ENCODE measurements at places on chromosomes 7 and 10. TPM values are rescaled to one million over a fixed set of nuclear protein-coding genes. Genes with fewer than 3 reads are reported as not detected.

The ERCC6 gene
- total RNA-seq = 9.1 TPM

The LRRC61 gene
- total RNA-seq = 41.2 TPM

DNA sequence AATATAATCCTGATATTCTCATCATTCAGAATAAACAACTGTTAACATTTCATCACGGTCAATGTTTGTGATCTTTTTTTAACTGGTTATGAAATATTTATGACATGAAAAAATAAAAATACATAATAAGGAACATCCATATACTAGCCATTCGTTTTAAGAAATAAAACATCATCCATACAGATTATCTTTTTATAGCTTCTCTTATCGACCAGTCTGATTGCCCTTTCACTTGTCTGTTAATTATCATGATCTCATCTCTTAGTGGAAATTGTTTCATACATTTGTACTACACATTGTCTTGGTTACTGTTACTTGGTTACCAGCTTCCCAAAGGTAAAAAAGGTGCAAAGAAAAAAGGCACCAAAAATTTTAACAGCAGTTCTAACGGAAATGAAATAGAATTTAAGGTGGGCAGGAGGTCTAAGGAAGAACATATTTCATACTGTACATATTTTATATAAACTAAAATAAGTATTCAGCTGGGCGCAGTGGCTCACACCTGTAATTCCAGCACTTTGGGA, 8.4 kb downstream of the ARHGAP21 start:
- H3K36me3 ChIP-seq = no peaks in the 10 kb centered on the region
- H3K27me3 ChIP-seq = no peaks in the 10 kb centered on the region
- no peak for DNase-seq
- no peak overlapping the region for H3K27ac ChIP-seq

- no peak overlapping the region for H3K27ac ChIP-seq
- H3K36me3 ChIP-seq = no peaks in the 10 kb centered on the region
- no peak for DNase-seq
- no peaks in the 10 kb centered on the region for H3K27me3 ChIP-seq
- no peak overlapping the region for H3K4me3 ChIP-seq
Observed at GRCh38 chr7:166338-167060, 25.9 kb upstream of the FAM20C start.

DNA sequence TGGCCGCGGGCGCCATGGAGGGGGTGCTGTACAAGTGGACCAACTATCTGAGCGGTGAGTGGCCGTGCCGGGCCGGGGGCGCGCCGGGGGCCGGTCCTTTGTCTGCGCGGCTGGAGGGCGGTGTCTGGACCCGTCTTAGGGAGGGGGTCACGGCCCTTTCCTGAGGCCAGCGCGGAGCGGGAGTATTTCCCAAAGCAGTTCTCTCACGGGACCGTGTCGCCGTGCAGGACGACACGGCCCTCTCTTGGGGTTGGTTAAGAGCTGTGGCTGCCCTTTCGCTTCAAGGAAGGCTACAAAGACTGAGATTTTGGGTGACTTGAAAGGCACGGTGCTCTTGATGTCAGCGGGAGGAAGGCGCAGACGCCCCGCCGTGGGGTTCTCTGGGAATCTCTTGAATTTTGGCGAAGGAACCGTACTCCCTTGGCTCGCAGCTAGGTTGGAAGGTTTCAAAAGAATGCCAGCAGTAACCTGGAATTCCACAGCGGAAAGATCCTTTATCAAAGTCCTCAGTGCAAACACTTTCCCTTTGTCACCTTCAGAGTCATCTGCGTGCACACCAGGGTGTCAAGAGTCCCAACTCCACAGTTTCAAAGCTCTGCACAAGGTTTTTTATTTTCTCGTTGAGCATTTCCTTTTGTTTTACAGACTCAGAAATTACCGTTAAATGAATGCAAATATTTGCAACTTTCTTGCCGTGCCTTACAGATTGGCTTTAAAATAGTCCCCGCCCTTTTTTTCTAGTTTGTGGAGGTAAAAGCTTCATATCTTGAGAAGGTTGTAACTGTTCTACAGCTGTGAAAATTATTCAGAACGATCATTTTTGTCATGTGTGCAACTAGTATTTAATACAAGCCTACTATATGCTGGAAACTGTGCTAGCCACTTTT, 780 bp downstream of the PLEKHA8 start:
- H3K36me3 ChIP-seq = no peaks in the 10 kb centered on the region
- peak overlapping the region; percentile 75 for H3K4me3 ChIP-seq
- H3K27ac ChIP-seq = peak overlapping the region; percentile 89

DNA sequence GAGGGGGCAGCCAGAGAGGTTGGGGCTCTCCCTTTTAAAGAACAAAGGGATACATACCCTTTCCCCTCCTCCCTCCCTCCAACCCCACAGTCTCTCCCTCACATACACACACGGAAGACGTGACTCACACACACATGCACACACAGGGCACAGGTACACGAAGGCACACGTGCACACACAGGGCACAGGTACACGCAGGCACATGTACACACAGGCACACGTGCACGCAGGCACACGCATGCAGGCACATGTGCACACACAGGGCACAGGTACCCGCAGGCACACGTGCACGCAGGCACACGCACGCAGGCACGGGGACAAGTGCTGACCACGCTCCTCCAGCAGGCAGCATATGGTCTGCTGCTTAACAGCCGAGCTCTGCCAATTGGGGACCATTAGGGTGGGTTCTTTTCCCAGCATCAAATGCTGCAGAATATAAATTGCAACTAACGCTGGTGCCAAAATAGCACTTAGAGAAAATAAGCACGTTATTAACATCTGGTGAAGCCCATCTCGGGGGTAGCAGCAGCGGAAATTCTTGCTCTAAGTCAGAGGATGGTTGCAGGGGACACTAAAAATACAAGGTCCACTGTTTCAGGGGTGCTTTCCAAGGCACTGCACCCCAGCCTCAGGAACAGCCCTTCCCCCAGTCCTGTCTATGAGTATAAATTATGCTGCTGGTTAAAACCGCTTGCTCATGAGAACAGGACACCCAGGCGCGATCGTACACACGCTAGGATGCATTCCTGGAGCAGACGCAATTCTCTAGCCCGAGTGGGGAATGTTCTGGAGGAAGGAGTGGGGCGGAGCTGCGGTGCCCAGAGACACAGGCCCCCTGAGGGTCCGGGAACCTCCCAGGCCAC, 55.2 kb upstream of the TNRC18 start:
- no peak for DNase-seq
- H3K4me3 ChIP-seq = peak overlapping the region; percentile 19
- no peaks in the 10 kb centered on the region for H3K4me1 ChIP-seq
- no peaks in the 10 kb centered on the region for H3K27me3 ChIP-seq
- H3K27ac ChIP-seq = no peak overlapping the region
- no peaks in the 10 kb centered on the region for H3K36me3 ChIP-seq

DNA sequence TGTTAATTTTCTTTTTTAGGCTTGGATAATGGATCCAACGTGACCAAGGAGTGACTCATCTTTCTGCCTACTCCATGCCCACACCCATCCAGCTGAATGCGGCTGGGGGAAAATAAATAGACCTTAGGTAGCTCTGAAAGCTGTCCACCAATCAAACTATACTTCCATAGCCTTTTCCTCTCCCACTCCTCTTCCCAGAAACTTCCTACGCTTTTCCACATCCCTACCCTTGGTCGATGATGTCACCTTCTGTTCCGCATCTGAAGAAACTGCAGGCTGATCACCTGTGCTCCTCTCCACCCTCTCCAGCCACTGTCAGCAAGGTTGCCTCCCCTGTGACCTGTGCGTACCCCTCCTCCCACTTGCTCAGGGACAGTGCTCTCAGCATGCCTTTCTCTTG, 359.8 kb upstream of the KLF6 start:
- no peaks in the 10 kb centered on the region for H3K4me1 ChIP-seq
- H3K27me3 ChIP-seq = no peaks in the 10 kb centered on the region
- no peaks in the 10 kb centered on the region for H3K36me3 ChIP-seq
- H3K27ac ChIP-seq = no peak overlapping the region
- no peak overlapping the region for H3K4me3 ChIP-seq

- no peaks in the 10 kb centered on the region for H3K36me3 ChIP-seq
- DNase-seq = no peak
- no peaks in the 10 kb centered on the region for H3K27me3 ChIP-seq
Observed at GRCh38 chr10:7487528-7487927, 76.7 kb upstream of the SFMBT2 start.

GRCh38 chr7:111650456-111650999, 88.2 kb upstream of the IMMP2L start:
- no peaks in the 10 kb centered on the region for H3K36me3 ChIP-seq
- no peak for DNase-seq
- H3K4me3 ChIP-seq = no peak overlapping the region
- H3K4me1 ChIP-seq = no peaks in the 10 kb centered on the region
- no peaks in the 10 kb centered on the region for H3K27me3 ChIP-seq

DNA sequence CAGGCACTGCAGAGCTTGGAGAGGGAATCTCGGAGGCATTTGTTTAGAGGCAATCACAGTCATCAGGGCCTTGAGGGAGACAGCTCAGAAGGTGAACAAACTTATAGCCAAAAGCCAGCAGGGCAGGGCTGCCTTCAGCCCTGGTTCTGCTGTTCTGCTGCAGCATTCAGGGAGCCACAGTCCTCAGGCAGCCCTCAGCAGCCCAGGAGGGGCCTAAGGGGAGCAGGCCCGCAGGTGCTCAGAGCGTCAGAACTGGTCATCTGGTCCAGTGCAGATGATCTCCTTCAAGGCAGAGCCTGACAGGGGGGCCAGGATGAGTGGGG, 84.7 kb downstream of the ARHGAP22 start:
- H3K36me3 ChIP-seq = no peaks in the 10 kb centered on the region
- DNase-seq = no peak
- H3K4me3 ChIP-seq = no peak overlapping the region
- H3K4me1 ChIP-seq = no peaks in the 10 kb centered on the region

- no peaks in the 10 kb centered on the region for H3K4me1 ChIP-seq
- no peak for DNase-seq
- H3K36me3 ChIP-seq = no peaks in the 10 kb centered on the region
- no peak overlapping the region for H3K27ac ChIP-seq
- no peak overlapping the region for H3K4me3 ChIP-seq
Observed at GRCh38 chr7:132492823-132493445, 83.3 kb downstream of the PLXNA4 start.

DNA sequence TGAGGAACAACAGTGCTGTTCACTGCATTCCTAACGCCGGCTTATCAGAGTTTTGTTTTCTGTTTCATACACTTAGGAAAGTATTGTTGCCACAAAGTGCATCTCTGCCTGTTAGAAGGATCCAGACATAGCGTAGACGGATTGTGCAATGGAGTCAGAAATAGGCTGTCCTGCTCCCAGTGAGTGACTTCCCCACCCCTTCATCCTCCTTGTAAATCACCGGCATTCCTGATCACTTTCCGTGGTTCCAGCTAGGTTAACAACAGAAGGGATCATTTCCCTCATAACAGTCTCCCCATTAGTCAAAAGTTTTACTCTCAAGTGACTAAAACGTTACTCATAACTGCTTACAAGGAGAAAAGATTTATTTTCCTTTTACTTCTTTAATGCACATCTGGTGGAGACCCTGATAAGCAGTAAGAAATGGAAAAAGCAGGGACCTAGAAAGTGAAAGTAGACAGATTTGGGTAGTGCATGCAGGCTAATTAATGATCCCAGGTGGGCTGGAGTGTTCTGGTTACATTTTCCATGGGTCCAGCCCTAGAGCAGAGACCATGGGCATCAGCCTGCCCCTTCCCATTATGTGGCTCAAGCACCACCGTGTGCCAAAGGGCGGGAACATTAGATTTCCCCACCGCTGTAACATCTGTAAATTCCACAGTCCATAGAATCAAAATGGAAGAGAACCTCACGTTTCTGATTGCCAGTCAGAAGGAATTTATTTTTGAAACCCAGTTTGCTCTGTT, 395.1 kb upstream of the GALNT17 start:
- H3K27me3 ChIP-seq = no peaks in the 10 kb centered on the region
- no peaks in the 10 kb centered on the region for H3K4me1 ChIP-seq
- H3K27ac ChIP-seq = peak overlapping the region; percentile 34
- no peaks in the 10 kb centered on the region for H3K36me3 ChIP-seq
- peak overlapping the region; percentile 28 for H3K4me3 ChIP-seq
- peak; percentile 40 for DNase-seq

DNA sequence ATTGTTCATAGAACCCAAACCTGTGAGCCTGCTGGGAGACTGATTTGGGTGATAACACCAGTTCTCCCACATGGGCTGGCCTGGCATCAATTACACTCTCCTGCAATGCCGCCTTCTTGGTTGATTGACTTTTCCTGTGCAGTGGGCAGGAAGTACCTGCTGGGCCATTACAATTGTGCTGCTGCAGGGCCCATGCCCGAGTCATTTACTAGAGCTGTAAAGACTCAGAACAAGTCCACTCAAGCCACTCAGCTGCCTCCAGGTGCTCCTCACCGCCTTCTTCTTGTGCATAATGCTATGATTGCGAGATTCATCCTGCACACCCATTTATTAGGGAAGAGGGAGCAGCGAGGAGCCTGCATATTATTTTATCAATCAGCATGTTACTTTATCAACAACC, 264.0 kb downstream of the TCERG1L start:
- no peak overlapping the region for H3K4me3 ChIP-seq
- no peak overlapping the region for H3K27ac ChIP-seq
- no peak for DNase-seq
- no peaks in the 10 kb centered on the region for H3K36me3 ChIP-seq
- no peaks in the 10 kb centered on the region for H3K27me3 ChIP-seq
- H3K4me1 ChIP-seq = no peaks in the 10 kb centered on the region

DNA sequence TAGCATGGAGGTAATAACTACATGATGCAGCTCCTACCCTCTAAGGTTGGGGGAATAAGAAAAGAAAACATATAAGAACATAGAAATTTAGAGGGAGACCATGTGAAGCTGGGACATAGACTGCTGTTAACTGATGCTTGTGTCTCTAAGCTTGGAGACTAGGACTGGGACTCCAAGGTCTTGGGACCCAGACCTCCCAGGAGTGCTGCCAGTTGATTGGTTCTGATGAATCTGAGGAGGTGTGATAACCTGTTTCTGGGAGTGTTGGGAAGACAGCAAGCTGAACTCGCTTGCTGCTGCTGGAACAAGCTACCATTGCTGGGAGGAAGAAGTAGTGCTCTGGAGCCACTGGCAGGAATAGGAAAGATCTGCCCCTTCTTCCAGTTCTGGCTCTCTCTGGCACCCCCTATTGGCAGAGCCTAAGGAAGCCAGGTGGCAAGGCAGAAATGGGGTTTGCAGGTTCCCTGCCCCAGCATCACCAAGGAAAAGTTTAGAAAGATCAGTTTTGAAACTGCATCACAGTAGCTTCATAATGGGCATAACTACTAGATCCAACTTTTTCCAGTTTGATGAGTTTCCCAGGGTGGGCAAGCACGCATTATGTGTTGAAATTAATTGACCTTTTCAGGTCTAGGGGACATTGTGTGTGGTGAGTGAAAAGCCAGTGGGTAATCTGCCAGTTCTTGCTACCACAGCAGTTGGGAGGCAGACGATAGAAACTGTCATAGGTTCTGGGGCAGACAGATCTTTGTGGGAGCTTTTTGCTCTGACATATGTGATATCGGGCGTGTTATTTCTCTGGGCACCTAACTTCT, 140.7 kb downstream of the SND1 start:
- no peaks in the 10 kb centered on the region for H3K4me1 ChIP-seq
- H3K27ac ChIP-seq = no peak overlapping the region
- no peak for DNase-seq

GRCh38 chr7:150998341-150998740, 7.5 kb downstream of the NOS3 start:
- no peaks in the 10 kb centered on the region for H3K4me1 ChIP-seq
- H3K4me3 ChIP-seq = no peak overlapping the region
- DNase-seq = no peak
- H3K36me3 ChIP-seq = no peaks in the 10 kb centered on the region

All from uterus (tissue), 4 donors.